Kidney glomerular epithelial cell (primary cell): ENCODE measurements at places on chromosomes 2 and 18.

DNA sequence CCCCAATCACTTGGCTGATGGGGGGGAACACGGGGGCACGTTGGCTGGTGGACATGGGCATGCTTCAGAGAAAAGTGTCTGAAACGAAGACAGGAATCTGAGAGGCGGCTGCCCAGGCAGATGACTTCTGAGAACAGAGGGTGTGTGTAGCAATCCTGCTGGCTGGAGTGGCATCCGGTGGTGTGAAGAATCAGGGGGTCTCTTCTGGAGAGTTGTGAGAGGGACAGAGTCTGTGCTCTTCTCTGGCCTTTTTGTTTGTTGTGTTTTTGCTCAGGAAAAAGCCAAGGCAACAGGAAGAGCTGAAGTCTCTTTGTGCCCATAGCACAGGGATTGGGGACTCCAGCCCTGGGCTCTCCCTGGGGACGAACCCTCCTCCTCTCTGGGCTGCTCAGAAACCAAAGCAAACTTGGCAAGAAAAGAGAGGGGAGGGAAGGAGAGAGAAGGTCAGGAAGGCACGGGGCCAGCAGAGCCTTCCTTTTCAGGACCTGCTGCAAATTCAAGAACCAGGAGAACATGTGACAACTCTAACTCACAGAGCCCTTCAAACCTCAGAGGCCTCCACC, 97.0 kb upstream of the SMAD2 start:
- no peak for DNase-seq

GRCh38 chr2:8663997-8664396, 17.9 kb upstream of the ID2 start:
- DNase-seq, result no peak

DNA sequence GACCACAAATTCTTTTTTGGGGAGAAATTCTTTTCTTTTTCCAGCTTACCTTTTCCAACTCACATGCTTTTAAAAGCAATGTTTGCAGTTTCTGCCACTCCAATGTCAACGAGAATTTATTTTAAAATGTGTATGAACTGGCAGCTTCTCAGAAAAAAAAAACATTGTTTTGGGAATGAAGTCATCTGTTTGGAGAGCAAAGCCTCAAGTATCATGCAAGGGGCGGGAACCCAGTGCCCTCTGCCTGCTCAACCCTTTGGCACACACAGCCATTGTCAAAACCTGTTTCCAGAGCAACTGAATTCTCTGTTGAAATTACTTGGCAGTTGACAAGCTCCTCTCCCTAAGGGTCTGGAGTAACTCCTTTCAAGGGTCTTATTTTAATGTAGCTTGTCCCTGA, 128.5 kb downstream of the QPCT start:
- DNase-seq, result peak; percentile 78

DNA sequence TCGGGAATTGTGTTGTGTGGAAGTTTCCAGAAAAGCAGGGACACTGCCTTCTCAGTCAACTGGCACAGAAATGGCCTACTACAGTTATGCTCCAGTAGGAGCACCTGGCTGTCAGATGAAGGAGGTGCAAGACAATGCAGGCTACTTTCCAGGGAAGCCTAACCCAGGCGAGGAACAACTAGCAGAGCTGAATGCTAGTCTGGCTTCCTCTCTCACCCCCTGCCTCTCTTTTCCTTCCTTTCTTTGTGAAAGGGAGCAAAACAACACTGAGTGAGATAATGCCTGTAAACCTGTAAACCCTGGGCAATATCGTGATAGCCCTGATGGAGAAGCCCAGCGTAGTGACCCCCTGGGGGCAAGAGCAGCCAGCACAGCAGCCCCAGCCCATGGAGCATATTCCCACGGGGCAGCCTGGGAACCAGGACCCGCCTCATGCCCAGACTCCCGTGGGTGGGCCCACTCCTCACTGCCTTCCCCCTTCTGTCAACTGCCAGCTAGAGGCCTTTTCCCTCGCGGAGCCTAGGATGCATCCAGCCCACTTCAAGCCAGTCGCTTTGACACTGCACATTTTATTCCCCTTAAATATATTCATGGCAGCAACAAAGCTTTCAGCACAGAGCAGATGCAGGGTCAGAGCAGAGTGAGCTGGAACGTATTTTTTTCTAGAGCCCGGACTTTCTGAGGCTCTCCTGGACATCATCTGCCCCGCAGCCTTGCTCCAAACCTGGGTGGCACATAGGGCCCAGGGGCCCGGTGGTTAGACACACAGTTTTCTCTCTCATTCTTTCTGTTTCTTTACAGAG, 77.0 kb downstream of the PDCL3 start:
- no peak for DNase-seq

DNA sequence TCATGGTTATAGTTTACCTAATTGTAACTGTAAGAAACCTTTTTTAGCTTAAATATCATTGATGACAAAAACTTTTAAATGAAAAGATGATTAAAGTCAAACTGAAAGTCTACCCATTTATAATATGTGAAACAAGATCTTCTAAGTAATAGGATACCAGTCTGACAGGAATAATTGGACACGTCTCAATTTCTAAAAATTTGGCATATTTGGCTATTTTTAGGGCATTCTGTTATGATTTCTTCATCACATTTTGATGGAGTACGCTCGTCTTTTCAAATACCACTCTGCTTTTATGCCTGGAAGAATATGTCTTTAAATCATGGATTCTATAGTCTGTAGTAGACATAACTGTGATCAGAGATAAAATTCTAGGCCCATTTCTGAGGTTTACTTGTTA, 1.3 kb downstream of the R3HDM1 start:
- DNase-seq, result no peak

DNA sequence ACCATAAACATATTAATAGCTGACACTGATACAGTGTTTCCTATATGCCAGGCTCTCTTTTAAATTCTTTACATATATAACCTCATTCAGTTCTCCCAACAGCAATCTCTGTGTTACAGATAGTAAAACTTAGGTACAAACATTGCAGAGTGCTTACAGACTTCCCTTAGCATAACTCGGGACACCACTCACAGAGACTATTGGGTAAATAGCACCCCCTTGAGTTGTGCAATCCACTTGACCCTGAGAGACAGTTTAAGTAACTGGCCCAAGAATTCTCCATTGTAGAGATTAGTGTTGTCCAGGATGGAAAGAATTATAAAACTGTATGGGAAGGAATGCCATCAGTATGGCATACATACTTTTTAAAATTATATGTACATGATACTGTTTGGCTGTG, 110.1 kb downstream of the POLE4 start:
- no peak for DNase-seq

DNA sequence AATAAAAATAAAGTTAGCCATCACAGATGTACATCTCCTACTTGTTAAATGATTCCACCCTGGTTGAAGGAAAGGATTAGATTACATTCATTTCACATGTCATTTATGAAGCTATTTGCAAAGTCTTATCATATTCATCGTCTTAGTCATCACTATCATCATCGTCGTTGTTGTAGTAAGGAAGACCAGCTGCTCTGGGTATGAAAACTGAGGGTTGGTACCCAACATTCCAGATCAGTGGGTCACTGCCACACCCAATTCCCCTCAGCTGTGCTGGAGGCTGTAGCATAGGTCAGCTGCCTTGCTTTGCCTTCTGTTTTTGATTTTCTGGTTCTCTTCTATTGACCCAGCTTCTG, 20.9 kb upstream of the CCBE1 start:
- DNase-seq, result peak; percentile 25

DNA sequence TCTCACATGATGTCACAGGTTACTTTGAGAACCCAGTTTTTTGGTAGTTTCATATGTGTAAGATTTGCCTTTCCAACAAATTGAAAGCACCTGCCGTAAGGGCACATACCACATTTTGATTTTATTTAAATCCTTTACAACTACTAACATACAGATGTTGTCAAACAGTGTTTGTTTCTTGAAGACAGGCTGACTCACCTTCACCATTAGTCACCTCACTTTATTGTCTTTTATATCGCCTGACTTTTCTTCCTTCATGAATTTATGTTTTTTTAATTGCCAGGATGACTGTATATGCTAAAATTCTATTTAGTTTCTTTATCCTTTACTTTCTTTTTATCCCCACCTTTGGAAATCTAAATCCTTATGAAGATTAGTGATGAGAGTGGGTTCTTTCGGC, 886.7 kb downstream of the SUCLG1 start:
- no peak for DNase-seq

GRCh38 chr2:119179202-119179601, 20.7 kb upstream of the C1QL2 start:
- DNase-seq, result peak; percentile 69

GRCh38 chr2:189559579-189560272, 20.9 kb downstream of the SLC40A1 start:
- no peak for DNase-seq

DNA sequence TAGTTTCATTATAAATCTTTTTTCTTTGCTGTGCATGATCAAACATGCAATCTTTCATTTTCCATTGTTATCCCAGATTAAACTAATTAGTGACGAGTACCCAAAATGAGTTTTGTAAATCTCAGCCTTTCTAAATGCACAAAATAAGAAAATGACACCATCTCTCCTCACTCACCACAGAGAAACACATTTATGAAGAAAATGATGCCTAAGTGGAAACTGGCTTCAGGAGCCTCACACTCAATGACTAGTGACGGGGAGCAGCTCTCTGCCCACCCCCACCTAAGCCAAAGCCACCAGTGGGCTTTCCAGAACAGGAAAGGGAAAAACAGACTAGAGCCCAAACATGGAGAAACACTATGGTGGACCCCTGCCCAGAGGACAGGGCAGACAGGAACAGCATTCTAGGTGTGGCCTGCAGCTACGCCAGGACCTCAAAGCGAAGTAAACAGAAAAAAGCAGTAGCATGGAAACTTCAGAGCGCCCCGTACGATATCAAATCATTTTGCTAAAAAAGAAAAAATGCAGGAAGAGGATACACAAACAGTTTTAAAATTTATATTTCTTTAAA, 113.5 kb downstream of the RBMS1 start:
- DNase-seq, result no peak

DNA sequence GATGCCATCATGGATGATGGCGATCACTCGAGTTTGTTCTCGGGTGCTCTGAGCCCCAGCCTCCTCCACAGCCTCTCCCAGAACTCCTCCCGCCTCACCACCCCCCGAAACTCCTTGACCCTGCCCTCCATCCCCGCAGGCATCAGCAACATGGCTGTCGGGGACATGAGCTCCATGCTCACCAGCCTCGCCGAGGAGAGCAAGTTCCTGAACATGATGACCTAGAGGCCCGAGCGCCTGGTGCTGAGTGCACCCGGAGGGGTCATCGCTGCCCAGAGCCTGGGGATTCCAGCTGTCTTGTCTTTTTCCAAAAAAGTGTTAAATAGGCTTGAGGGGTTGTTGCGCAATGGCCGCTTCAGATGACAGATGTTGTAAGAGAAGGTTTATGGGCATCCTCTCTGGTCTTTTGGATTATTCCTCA, 254.8 kb downstream of the GLI2 start:
- DNase-seq, result no peak

- no peak for DNase-seq
Measured at GRCh38 chr18:78769502-78770105, 210.0 kb upstream of the SALL3 start.

- DNase-seq, result no peak
Measured at GRCh38 chr2:127347734-127348392, 39.9 kb downstream of the MAP3K2 start.

DNA sequence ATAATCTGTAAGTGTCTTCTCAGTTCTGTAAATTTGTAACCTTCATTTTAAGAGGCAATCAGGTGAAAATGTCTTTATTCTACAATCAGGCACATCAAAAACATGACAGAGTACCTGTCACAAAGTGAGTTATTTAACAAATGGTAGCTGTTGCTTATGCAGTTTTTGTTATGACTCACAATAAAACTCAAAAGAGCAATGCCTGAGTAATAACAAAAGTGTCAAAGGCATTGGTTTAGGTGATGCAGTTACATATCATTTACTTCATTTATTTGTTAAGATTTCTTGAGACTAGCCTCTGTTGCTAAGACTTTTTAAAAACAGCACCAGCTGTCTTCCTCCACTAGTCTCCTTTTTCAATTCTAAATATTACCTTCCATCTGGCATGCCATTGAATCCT, 177.8 kb downstream of the KIAA1328 start:
- DNase-seq, result no peak

GRCh38 chr2:190812506-190813294, 67.9 kb upstream of the GLS start:
- DNase-seq, result no peak

DNA sequence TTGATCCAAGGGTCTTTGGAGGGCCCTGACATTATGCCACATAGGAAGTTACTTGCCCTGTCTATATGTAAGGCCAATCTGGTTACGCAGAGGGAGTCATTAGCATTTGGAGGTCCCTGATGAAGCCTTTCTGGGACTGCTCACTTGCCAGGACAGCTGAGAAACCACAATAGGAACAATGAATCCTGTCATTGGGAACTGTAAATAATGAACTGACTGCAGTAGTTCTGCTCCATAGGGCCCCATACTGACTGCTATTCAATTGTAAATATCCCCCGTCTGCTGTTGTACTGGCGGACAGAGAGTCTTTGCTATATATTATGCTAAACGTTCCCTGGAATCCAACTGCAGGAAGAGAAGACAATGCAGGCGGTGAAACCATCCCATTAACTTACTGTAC, 149.4 kb upstream of the DCC start:
- DNase-seq, result no peak

DNA sequence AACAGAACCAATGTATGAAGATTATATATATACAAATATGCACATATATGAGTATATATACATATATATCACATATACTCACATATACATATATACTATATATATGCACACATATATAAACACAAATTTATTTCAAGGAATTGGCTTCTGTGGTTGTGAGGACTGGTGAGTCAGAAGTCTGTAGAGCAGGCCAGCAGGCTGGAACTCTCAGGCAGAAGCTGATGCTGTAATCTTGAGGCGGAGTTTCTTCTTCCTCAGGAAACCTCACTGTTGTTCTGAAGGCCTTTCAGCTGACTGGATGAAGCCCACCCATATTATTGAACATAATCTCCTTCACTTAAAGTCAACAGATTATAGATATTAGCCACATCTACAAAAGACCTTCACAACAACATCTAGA, 143.9 kb upstream of the CREB1 start:
- DNase-seq, result peak; percentile 52

DNA sequence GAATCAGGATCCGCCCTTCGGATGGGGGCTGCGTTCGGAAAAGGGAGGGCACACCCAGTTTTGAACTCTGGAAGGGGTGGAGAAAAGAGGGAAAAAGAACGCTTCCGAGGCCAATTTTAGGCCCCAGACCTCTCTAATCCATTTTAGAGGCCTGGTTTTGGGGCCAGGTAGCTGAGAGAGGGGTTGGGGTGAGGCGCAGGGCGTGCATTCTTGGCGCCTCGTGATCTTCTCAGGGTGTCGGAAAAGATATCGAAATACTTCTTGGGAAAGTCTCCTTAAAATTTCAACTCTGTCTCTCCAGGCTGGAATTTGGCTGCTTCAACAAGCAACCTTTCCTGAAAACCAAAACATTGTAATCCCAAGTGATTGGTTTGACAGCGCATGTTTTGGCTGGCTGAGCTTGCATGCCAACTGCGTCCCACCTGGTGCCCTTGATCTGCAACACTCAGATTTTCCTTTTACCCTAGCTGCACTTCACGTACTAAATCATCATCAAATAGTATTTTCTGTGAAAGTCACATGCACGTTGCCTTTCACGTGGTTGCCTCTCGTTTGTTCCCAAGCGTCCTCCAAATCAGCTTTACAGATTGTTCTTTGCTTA, 864 bp upstream of the XPO1 start:
- peak; percentile 7 for DNase-seq

GRCh38 chr2:144546933-144547332, 27.0 kb upstream of the ZEB2 start:
- DNase-seq, result no peak
